Left hindlimb (tissue), 1 donor: ENCODE measurements at places on chromosomes 3 and 15.

DNA sequence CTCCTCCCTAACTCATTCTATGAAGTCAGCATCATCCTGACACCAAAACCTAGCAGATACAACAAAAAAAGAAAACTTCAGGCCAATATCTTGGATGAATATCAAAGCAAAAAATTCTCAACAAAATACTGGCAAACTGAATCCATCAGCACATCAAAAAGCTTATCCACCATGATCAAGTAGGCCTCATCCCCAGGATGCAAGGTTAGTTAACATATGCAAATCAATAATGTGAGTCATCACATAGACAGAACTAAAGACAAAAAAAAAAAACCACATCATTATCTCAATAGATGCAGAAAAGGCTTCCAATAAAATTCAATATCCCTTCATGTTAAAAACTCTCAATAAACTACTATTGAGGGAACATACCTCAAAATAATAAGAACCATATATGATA is 306.8 kb upstream of the TMC3 start:
- DNase-seq = no peak

DNA sequence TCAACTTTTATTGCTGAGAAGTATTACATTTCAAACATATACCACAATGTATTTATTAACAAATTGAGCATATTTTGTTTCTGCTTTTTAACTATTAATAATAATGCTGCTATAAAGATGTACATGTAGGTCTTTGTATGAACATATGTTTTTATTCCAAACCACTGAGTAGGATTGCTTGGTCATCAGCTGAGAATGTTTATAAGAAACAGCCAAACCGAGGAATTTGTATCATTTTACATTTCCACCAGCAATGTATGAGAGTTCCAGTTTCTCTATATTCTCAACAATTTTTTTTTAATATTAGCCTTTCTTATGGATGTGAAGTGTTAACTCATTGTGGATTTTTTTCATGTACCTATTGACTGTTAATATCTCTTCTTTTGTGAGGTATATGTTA is 119.5 kb upstream of the MDFIC2 start:
- no peak for DNase-seq

GRCh38 chr3:41118461-41119390 is 80.6 kb upstream of the CTNNB1 start:
- no peak for DNase-seq

DNA sequence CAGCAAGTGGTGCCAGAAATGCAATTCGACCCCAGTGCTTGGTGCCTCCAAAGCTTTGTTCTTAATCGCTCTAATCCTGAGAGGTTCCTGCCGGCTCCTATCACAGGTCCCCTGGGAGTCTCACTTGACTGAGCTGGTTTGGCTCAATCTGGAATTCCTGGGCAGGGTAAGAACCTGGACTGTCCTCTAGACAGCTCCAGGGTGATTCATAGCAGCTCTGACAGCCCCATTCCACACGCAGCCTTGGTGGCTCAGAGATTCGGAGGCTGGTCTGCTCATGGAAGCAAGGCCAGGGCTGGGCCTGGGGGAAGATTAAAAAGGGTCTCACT is 37.9 kb downstream of the MYO5C start:
- no peak for DNase-seq

DNA sequence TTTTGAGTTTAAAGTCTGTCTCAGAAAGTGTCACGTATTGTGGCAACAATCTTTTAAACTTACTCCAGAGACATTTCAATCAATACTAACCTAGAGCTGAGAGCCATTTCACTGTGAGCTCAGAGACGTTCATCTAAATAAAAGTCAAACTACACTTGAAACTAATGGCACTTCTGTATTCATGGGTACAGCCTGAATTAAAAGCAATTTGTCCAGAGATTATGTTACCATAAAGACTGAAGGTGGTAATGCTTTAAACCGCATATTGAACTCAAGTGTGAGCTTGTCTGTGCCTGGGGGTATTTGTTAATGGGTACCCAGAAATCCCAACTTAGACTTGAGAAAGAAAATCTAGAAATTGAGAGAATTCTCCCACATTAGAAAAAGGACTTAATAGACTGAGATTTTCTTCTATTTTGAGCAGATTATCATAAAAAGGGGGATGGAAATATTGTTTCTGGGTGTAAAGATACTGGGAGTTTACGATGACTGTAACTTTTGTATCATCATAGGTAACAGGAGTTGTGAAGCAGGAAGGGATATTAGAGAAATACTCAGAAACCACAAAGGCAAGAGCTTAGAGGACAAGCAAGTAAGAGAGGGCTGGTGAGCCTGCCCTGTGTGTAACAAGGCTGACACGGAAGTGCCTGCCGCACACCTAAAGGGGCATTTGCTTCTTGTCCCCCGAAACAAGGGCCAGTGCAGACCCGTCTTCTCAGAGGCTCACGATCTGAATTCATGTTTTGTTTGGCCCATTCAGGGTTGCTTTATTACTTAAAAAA is 36.9 kb downstream of the LRIG1 start:
- no peak for DNase-seq

GRCh38 chr3:183161552-183162336 is 790 bp downstream of the LAMP3 start:
- DNase-seq = no peak

- DNase-seq = no peak
Observed at GRCh38 chr15:62601777-62602545, 436.9 kb upstream of the C2CD4B start.

DNA sequence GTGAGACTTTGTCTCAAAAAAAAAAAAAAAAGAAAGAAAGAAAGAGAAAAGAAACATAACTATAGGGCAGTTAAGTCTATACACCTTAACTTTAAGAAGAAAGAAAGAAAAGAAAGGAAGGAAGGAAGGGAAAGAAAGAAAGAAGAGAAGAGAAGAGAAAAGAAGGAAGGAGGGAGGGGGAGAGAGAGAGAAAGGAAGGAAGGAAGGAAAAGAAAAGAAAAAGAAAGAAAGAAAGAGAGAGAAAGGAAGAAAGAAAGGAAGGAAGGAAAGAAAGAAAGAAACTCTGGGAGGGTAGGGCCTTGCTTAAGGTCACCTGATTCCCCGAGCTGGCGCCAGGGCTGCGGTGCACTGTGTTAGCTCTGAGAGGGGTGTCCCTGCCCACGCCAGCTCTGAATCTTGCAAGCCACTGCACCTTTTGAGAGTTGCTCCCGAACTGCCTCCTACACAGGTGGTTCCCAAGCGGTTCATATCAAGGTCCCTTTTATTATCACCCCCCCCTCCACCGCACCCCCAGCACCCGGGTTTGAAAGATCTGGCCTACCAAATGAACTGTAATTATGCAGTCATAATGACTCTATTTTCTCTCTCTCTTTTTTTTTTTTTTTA is 39.2 kb upstream of the VPS8 start:
- no peak for DNase-seq

GRCh38 chr15:66740802-66741201 is 38.8 kb downstream of the SMAD6 start:
- peak; percentile 85 for DNase-seq

- no peak for DNase-seq
Observed at GRCh38 chr3:127483902-127484591, 106.5 kb downstream of the TPRA1 start.

- no peak for DNase-seq
Observed at GRCh38 chr3:138747225-138747624, 87.5 kb downstream of the PIK3CB start.

GRCh38 chr3:62225051-62225450 is 148.3 kb downstream of the FEZF2 start:
- DNase-seq = no peak

- DNase-seq = no peak
Observed at GRCh38 chr3:73473181-73473897, 151.4 kb downstream of the PDZRN3 start.

DNA sequence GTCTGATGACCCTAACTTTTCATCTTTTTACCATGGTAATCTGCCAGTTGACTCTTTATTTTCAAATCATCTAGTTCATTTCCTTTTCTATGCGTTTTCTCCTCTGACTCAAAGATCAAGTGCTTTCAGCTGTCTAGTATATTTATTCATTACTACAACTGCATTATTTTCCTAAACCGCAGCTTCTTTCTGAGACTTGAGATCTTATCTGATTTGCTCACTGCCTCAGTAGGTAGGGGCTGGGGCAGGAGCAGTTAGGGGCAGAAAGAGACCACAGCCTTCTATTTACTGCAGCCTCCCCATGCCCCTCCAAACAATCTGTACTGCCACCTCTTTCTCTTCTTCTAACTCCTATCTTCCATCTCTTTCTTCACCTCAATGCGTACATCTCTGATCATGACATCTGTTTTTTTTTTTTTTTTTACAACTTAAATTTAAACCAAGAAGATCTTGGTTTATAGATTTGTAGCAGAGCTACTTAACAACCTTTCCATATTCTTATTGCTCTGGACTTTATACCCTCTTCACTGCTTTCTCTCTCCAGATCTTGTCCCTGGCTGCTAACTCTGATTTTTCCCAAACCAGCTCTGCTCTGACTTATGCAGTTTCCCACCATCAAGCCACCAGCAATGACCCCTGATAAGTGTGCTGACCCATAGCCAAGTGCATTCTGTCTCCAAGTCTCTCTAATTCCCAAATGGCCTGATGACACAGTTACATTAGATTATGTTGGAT is 52.2 kb downstream of the MOBP start:
- no peak for DNase-seq

DNA sequence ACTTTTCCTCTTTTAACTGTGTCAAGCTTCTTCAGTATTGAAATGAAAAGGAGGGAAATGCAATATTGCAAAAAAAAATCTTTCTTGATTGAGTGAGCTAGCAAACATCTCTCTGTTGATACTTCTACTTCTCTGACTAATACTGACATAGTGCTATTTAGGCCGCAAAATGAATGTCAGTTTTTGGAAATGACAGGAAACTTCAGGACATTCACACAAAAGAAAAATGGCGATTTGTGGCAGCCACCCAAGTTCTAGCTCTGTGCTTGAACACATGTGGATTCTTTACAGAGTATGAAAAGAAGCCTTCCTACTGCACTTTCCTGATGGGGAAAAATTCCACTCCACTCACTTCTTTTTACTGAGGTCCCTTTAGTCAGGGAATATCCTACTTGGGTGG is 486.8 kb upstream of the ALCAM start:
- DNase-seq = no peak

DNA sequence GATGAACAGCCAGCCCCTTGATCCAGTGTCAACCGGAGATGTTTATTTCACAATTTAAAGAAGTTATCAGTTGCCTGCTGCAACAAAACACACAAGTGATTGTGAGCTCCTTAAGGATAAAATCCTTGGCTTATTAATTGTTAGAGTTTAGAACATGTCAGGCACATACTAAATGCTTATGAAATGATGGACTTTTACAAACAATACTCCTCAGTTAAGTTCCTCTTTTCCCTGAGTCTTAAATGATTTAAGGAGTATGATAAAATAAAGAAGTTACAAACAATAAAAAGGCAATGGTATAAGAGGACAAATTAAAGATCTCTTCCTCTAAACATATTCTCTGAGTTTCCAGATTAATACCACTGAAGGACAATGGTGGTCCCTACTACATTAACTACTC is 5.7 kb downstream of the GHSR start:
- no peak for DNase-seq

- peak; percentile 23 for DNase-seq
Observed at GRCh38 chr3:50184242-50184978, 7.0 kb upstream of the GNAT1 start.

DNA sequence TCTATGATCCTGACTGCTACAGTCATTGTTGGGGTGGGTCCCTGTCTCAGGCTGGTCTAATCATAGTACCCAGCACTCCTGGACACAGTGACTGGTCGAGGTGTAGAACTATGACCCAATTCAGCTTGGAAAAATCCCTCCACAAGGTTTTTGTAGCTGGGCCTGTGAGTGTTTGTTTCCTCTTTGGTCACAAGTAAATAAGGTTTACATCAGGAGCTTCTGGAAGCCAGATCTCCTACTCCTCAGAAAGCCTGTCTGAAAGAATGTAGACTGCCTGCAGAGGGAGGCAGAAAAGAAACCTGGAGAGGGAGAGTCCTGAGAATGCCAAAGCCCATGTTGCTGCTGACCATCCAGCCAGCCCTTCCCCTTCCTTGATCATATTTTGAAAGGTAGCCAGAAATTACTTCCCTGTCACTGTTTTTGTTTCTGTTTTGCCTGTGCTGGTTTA is 123.2 kb downstream of the RAP2B start:
- no peak for DNase-seq

GRCh38 chr15:29120593-29121368 is 148.8 kb downstream of the NSMCE3 start:
- DNase-seq = no peak

DNA sequence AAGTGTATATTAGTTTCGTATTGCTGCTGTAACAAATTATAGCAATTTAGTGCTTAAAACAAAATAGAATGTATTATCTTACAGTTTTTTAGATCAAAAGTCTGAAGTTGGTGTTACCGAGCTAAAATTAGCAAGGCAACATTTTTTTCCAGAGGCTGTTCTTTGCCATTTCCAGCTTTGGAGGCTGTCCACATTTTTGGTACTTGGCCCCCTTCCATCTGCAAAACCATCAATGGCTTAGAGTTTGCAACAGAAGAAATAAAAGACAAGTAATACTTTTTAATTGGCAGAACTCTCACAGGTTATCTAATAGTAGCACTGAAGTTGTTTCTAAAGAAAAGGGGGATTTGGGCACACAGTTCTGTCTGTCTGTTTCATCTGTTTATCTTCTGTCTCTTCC is 1248.5 kb downstream of the ROBO1 start:
- DNase-seq = no peak

DNA sequence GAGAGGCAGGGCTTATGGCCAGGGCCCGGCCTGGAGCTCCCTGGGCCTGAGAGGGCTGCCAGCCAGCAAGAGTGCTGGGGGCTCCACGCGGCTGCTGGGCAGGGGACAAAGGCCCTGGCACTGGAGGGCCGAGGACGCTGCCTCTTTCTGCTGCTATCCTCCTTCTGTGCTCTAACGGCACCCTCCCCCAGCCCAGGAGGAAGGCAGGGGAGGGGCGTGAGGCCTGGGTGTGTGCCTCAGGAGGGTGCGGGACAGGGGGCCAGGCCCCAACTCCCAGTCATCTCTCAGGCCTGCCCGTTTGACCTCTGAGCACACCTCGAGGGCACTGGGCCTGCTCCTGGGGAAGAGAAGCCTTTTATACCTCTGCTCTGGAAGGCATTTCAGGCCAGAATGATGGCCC is 115.5 kb downstream of the ADCY5 start:
- DNase-seq = peak; percentile 9

- DNase-seq = no peak
Observed at GRCh38 chr3:161314836-161315395, 56.4 kb downstream of the SPTSSB start.
